ENCODE measurements at places on chromosomes 2 and 18.

DNA sequence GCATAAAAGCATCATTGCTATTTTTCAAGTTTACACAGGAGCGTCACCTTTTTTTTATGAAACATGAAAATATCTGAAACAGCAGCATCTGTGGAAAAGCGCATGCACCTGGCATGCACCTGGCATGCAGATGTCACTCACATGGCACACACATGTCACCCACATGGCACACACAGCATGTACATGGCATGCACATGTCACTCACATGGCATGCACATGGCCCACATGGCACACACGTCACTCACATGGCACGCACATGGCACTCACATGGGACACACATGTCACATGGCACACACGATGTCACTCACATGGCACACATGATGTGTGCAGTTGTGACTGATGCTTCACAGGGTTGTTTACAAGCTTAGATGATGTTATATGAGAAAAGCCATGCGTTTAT lies 188.0 kb downstream of the ZNF407 start:
- no peak for DNase-seq

- DNase-seq: no peak
Observed at GRCh38 chr2:212441141-212441540, 97.5 kb downstream of the ERBB4 start.

- no peak for DNase-seq
Observed at GRCh38 chr2:97981961-97982360, 13.8 kb downstream of the TMEM131 start.

DNA sequence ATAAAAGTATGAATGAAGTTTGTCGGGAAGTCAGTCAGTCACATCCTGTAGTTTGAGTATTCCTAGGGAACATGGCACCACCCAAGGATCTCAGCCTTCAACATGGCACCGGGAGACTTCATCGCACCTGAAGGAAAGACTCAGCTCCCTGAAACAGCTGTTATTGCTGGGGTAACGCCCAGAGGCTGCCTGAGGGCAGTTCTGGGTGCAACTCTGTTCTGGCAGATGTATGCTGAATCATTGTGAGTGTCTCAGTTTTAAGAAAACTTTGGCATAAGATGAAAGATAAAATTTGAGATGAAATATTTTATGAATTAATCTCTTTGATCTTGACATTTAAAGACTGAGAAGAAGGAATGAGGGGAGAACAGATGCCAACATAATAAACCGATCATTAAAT lies 49.9 kb upstream of the SERPINB2 start:
- DNase-seq: no peak

- DNase-seq: no peak
Observed at GRCh38 chr2:24238158-24238557, 63.3 kb downstream of the FAM228A start.

DNA sequence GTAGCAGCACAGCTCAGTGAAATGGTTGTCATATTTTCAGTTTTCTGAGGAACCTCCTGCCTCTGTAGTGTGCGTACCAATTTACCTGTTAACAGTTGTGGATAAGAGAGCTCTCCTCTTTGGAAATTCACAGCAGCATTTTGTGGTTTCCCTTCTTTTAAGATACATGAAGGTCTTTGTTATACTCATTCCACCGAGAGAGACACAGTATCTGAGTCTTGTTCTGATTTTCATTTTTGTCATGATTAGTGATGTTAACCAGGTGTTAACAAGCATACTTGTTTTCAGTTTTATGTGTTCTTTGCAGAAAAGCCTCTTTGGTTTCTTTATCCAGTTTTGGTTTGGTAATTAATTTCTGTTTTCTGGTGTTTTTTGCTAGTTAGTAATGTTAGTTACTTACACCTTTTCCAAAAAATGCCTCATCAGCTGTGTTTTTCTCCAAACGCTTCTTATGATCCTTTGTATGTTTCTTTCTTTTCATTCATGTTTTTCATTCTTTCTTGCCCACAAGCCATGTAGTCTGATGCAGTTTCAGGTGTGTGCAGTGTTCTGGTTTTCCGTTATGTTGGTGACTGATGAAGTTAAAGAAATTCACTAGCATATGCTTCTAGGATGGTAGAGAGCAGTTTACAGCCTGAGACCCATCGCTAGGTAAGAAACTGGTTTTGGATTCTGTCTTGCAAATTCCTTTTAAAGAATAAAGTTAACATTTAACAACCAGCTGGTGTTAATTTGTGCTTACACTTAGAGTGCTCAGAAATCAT lies 30.1 kb downstream of the CCDC74A start:
- no peak for DNase-seq

DNA sequence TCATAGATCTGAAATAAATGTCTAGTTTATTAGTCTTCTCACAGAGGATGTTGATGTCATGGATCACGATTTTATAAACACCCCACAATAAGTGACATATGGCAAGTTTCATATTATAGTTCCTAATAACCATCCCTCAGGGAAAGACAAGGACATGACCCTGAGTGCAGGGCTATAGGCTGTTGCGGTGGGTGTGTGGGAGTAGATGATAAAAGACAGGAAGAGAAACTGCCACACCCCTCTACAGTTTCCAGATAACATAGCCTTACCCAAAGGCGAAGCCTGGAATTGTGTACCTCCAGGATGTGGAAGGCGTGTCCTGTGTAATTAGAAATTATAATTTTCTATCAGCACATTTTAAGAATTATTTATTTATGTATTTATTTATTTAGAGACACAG lies 2.4 kb upstream of the NEDD4L start:
- DNase-seq: no peak

DNA sequence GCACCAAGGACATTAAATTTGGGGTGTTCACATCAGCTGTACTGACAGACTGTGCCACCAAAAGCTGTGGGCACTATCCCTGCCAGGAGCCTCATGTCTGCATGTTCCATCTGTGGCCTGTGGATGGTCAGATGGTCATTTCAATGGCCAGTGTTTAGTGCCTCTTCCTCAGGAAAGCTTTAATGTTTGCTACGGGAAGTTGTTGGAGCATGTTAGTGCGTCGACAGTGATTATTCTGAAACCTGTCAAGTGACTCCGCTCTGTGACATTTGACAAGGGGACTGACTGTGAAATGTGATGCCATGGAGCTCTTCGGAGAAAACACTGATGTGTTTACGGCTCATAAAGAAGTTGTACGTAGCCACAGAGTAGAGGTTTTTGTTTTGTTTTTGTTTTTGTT lies 18.7 kb upstream of the RGPD4 start:
- DNase-seq: no peak

GRCh38 chr2:180017784-180018183 lies 10.7 kb upstream of the CWC22 start:
- DNase-seq: no peak

DNA sequence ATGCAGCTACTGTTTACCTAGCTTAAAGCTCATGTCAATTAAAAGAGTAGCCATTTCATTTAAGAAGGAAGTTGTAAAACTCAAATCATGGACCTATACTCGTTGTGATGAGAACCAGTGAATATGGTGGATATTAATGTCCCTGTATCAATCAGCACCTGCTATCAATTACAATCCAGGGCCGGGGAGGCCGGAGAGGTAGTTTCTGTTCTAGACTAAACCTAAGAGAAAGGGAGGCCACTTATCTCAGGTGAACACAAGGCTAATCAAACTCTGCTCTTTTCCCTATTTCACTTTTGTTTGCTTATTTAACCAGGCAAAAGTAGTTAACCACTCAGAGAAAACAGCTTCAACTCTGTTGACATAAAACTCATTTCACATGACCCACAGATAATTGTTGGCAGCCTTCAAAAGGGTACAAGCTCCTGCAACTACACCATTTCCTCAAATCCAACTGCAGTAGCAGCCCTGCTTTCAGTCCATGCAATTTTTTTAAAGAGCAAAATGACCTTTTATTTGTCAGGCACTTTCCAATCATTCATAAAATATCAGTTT lies 27.8 kb upstream of the SLC9A2 start:
- no peak for DNase-seq

DNA sequence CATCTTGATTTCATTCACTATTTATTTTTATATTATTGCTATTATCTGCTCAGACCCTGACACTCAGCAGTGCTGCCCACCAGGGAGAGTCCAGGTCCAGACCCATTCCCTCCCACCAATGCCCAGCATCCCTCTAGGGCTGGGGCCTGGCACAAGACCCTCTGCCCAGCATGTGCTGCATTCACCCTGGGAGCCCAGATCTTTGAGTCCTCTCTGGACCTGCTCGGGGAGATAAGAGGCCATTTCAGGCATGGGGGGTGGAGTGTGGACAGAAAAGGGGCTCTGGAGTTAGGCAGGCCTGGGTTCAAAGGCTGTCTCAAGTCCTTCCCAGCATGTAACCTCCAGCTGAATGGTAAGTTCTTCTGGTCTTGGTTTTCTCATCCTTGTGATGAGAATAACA lies 209.6 kb downstream of the CYP26B1 start:
- no peak for DNase-seq

DNA sequence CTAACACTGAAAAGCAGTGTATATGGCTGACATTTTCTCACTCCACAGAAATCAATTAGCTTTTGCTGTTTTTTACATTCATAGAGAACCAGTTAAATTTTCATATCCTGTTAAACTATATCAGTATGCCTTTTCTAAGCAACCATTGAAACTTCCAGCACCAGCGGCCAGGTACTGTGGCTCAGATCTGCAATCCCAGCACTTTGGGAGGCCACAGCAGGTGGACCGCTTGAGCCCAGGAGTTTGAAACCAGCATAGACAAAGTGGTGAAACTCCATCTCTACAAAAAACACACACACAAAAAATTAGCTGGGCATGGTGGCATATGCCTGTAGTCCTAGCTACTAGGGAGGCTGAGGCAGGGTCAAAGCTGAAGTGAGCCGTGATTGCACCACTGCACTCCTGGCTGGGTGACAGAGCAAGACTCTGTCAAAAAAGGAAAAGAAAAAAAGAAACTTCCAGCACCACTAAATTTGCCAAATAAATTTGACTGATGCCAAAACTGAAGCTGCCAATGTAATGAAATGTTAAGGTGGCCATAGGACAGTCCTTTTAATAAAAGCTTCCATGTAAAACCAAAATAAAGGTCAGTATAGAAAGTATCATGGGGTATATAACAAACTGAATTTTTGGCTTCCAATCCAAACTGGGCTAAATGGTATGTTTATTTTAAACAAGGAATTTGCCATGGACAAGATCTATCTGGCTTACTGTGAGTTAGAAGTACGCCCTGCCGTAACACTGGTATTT lies 3.5 kb downstream of the SFT2D3 start:
- DNase-seq: no peak

DNA sequence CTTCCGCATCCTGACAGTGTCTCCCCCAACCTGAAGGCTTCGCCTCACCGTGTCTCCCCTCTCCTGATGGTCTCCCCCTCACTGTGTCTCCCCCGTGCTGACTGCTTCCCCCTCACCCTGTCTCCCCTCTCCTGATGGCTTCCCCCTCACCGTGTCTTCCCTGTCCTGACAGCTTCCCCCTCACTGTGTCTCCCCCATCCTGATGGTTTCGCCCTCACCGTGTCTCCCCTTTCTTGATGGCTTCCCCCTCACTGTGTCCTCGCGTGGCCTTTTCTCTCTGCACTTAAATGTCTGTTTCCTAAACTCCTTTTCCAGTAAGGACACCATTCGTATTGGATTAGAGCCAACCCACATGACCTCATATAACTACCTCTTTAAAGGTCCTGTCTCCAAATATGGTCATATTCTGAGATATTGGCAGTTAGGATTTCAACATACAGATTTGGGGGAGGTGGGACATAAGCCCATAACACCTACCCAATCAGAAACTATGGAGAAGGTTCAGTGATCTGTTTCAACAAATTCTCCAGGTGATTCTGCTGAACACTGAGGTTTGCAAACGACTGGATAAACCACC lies 47.9 kb upstream of the RAB27B start:
- DNase-seq: no peak

GRCh38 chr2:201827621-201828020 lies 21.3 kb downstream of the CDK15 start:
- no peak for DNase-seq

DNA sequence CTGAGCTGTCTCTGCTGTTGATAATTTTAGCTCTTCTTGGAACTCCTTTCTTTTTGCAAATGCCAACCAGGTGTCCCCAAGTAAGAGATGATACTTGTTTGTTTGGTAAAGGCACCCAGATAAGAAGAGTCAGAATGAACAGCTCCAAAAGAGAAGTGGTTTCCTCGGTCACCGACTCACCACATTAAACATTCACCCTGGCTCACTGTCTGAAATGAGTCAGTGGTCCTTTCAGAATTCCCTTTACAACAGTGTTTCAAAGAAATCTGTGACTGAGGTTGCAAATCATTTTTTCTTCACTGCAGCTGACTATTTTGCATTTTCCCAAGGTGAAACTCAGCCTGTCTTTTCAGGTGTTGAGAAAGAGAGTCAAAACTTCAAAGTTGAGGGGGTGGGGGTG lies 16.2 kb upstream of the CXCR4 start:
- DNase-seq: peak; percentile 52

DNA sequence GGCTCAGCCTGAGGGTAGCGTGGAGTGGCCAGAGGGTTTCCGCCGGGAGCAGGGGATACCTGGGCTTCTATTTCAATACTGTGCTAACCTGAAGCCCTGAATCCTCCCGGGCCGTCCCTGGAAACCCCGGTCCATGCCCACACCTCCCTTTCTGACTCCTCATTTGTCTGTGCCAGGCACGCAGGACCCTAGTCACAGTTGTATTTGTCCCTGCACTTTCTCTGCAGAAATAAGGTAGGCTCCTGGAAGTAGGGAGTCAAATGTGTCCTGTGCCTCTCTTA lies 418.8 kb upstream of the HS6ST1 start:
- no peak for DNase-seq

DNA sequence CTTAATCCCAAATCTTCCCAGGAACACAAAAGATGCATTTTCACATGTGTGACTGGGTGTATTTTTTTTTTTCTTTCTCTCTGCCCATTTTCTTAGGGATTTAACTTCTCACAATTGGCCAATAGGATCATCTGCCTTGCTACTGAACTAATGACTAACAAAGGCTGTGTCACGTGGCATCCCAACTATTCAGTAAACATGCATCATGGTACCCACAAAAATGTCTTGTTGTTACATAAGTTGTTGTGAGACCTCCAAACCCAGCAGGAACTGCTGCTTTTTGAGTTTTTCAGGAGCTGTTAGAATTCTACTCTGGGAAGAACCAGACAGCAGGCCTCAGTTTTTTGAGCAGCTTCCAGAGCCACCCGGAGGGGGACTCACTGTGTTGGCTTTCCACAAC lies 31.9 kb downstream of the GAD1 start:
- DNase-seq: no peak

DNA sequence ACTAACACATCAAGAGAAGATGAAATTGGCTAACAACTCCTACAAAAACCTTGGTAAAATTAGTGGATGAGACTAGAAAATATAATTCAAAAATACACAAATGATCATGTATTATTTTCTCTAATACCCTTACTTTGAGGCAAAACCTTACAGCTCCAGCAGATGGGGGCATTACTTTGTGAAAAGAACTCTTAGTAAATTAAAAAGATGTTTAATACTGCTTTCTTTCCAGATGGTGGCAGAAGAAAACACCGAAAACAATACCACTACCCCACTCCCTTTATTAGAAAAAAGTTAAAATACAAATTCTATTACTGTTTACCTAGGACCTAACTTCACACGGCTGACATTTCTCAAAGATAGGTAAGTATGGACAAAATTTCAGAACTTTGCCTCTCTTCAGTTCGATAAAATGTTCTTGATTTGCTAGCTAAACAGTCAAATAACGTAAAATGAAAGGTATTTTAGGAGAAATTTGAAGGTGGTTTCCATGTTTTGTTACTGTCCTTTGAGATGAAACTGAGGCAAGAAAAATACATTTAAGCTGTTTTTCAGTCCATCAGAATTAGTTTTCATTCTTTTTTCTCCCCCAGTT lies 30.6 kb downstream of the ORC4 start:
- DNase-seq: no peak

- DNase-seq: no peak
Observed at GRCh38 chr2:16621316-16621715, 44.3 kb downstream of the CYRIA start.

GRCh38 chr2:226898897-226899296 lies 63.0 kb downstream of the RHBDD1 start:
- no peak for DNase-seq

- DNase-seq: no peak
Observed at GRCh38 chr2:153770359-153770991, 101.2 kb upstream of the GALNT13 start.
